ENCODE measurements at places on chromosomes 4 and X.

- DNase-seq: no peak
Observed at GRCh38 chrX:125248931-125249330, 70.7 kb upstream of the TEX13C start.

DNA sequence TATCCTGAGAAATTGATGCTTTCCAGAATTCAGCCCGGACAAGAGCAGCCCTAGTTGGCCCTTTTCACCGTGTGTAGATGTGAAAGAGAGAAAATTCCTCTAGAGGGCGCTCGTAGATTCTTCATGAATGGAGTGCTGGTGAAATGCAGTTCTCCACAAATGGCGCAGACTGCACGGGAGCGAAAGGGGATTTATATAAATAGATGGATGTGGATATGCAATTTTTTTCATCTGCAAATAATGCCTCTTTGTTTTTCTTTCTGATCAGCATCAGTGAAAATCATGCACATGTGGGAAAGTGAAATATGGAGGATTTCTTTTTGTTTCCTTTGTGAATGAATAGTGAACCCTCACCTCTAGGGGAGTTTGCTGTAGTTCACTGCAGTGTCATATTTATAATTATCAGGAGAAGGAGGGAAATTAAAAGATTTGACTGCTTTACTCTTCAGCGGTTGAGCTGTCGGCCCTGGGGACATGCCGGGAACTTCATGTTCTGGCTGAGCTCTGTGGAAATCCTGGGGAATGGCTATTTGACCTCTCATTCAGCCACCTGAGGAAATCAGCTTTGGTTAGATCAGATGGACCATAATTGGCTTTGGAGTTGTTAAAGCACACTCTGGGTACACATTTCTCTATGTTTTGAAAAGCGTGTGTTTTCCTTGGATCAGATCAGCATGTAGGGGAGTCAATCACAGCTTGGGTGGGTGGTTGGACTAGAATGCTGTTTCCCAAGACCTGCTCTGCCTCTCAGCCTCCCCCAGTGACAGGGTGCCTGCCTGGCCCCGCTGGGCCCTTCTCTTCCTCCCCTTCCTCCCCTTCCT lies 115.0 kb upstream of the SHISA3 start:
- peak; percentile 85 for DNase-seq

DNA sequence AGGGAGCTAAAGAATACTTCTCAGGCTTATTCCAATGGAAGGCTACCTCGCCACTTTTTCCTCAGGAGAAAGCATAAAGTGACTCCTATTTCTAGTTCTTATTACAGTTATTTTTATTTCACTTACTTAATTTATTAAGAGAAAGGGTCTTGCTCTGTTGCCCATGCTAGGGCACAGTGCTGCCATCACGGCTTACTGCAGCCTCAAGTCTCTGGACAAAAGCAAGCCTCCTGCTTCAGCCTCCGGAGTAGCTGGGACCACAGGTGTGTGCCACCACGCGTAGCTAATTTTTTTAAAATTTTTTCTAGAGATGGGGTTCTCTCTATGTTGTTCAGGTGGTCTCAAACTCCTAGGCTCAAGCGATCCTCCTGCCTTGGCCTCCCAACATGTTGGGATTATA lies 36.0 kb upstream of the CHRNA9 start:
- DNase-seq: no peak

DNA sequence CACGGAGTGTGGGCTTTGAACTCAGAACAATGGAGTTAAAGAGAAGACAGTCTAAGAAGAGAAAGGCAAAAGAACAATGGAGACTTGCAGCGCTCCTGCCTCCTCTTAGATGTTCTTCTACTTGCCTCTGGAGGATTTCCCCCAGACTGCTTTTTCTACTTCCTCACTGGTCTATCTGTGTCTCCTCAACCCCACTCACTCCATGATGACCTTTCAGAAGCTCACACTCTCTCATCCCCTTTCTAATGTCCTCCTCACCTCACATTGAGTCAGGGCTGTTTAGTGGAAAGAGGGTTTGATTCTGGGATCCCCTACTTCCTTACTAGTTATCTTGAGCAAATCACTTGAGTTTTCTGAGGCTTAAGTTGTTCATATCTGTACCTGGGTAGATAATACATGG lies 12.2 kb upstream of the HERC6 start:
- DNase-seq: no peak

GRCh38 chrX:4710618-4711433 lies 997.4 kb upstream of the PRKX start:
- DNase-seq: no peak

DNA sequence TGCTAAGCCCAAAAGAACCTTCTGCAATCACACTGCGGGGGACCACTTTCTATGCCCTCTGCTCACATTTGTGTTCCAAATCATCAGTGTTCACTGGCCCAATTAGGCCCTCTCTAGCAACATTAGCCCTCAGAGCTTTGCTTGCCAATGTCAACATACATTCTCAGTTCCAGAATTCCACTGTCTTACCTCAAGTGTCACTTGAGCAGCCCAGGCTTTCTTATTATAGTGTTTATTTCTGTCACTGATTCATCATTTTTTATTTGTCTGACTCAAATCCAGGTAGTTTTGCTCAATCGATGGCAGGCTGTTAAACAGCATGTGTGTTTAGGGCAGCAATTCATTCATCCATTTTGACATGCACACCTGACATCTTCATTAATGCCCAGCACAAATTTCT lies 291.2 kb downstream of the TEX13A start:
- DNase-seq: no peak

GRCh38 chr4:185567381-185568376 lies 32.4 kb upstream of the PDLIM3 start:
- no peak for DNase-seq

GRCh38 chr4:72484981-72485380 lies 84.0 kb downstream of the ADAMTS3 start:
- no peak for DNase-seq

DNA sequence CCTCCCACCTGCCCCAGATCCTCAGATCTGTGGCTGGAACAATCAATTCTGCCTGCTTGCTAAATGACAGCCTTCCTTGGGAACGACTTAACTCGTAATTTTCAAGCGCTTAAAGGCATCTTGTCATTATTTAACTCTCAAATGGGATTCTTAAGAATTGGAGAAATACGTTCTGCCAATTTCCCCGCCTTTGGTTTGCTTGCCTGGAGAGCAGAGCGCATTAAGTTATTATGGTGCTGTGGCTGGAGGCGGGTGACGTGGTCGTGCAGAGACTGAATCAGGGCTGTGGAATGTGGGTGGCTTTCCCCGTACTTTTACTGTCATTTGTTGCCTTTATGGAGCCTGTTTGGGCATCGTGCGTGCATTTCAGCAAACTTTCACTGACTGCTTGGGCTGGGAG lies 78.9 kb upstream of the PSAPL1 start:
- DNase-seq: no peak

DNA sequence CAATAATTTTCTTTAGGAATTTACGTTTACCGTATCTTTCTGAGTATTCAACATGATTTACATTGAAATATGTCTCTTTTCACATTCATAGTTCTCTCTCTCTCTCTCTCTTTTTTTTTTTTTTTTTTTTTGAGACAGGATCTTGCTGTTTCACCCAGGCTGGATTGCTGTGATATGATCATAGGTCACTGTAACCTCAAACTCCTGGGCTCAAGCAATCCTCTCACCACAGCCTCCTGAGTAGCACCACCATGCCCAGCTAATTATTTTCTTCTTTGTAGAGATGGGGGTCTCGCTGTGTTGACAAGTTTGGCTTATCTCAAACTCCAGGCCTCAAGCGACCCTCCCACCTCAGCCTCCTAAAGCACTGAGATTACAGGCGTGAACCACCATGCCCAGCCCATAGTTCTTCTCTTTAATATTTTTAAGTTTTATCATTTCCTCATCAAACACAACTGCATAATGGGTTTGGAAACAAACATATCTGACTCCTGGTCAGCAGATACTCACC lies 9.8 kb downstream of the SRP72 start:
- no peak for DNase-seq

GRCh38 chr4:102598762-102599374 lies 97.7 kb downstream of the NFKB1 start:
- DNase-seq: no peak

GRCh38 chr4:185128272-185129119 lies 14.6 kb upstream of the SLC25A4 start:
- peak; percentile 31 for DNase-seq

- DNase-seq: no peak
Observed at GRCh38 chr4:37884855-37885487, 5.9 kb upstream of the TBC1D1 start.

- DNase-seq: no peak
Observed at GRCh38 chrX:20595928-20596575, 329.3 kb upstream of the RPS6KA3 start.

GRCh38 chr4:181792641-181793040 lies 450.6 kb upstream of the TENM3 start:
- DNase-seq: no peak

DNA sequence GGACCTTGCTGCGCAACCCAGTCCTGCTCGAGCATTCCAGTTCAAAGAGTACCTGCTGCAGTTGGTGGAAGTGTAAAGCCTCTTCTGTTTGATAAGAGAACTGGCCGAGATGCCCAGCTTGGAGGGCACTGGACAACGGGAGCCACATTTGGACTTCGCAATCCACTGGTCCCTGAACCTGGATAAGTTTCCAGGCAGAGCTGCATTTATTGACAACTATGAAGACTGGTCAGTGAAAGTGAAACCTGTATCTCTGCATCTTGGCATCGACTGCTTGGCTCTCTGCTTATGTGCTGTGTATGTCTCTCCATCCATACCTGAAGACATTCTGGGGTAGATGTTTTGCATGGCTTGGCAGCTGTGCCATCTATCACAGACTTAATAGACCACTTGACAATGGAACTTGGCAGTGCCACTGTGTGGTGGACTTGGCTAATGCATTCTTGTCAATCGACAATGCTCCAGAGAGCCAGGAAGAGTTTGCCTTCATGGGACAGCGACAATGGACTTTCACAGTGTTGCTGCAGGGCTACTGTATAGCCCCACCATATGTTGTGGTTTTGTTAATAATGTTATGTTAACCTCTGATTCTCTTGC lies 43.5 kb upstream of the ZBTB33 start:
- DNase-seq: peak; percentile 18

DNA sequence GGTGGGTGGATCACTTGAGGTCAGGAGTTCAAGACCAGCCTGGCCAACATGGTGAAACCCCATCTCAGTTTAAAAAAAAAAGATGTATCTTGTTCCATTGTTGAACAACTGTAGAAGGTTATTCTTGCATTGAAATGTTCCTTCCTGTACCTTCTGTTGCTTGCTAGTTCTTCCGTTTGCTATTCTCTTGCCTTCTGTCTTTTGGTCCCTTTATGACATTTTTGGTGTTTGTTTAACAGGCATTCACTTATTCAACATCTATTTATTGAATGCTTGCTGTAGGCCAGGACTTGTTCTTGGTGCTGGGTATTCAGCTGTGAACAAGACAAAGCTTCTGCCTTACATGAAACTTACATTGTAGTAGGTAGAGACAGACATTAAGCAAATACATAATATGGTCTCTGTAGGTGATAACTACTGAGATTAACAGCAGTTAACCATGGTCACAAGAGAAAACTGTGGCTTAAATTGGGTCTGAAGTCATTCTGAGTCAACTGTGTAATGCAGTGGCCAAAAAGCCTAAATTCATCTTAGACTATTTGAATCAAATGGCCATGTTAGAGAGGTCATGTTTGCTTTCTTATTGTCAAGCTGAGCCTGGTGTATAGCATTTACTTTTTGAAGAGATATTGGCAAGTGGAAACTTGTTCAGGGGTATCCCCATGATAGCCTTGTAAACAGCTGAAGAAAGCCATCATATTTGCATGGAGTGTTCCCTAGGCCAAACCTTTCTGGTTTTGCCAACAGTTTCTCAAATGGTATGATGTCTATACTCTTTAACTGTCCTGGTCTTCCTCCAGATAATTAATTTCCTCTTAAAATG lies 35.6 kb downstream of the GAB1 start:
- DNase-seq: no peak

GRCh38 chr4:80790152-80790551 lies 240.4 kb upstream of the BMP3 start:
- no peak for DNase-seq

DNA sequence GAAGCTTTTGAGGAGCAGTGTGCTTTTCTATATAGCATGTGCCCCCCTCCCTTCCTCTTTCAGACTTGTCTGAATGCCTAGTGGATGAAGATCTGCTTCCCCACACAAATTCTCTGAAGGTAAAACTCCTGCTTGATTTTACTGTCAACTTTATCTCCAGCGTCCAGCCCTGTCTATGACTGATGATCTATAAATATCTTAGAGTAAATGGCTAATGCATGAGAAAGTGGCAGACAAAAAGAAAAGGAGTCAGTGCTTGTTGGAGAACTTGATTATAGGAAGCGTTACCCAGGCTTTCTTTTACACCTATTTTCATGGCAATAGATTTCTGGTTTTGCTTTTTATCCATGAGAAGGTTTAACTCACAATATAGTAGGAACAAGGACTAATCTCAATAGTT lies 168.3 kb upstream of the HS3ST1 start:
- no peak for DNase-seq

DNA sequence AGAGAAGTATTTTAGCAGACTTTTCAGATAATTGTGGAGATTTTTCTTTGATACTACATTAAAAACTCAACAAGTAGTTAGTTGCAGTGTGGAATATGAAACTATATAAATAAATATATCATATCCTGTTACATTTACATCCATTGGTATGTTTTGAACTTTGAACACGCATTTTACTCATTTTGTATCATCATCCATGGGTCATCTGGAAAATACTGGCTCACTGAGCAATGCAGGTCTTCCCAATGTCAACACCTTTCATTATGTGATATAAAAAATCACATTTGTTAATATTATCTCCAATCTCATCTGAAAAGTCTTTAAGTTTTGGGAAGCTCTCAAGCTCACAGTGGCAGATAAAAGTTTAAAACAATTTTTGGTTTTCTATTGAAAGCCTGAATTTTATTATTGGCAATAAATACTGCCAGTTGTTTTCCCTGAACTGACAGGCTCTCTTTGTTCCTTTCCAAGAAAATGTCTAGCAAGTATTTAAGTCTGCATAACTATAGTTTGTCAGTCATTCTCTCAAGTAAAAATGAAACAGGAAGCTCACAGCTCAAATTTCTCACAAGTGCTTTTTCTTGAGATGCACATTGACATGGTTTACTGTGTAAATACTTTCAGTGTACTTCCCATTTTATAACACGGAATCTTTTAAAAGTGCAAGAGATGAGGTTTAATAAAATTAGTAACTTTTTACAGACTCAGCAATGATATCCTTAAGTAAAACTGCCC lies 183.5 kb upstream of the GPC4 start:
- no peak for DNase-seq

GRCh38 chr4:26397086-26397485 lies 76.3 kb downstream of the RBPJ start:
- no peak for DNase-seq

- no peak for DNase-seq
Observed at GRCh38 chrX:40434947-40435346, 145.8 kb upstream of the ATP6AP2 start.

DNA sequence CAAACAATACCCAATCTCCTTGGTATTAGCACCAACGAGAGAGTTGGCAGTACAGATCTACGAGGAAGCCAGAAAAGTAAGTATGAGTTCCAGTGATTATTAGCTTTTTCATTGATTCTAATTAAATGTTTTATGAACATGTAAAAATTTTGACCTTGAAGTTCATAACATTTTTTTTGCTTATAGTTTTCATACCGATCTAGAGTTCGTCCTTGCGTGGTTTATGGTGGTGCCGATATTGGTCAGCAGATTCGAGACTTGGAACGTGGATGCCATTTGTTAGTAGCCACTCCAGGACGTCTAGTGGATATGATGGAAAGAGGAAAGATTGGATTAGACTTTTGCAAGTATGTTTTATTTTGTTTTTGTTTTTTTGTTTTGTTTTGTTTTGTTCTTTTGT lies 10.1 kb downstream of the DDX3X start:
- DNase-seq: no peak

GRCh38 chrX:9855561-9856283 lies 69.5 kb downstream of the SHROOM2 start:
- DNase-seq: no peak

- no peak for DNase-seq
Observed at GRCh38 chrX:45803383-45803921, 602.8 kb upstream of the DIPK2B start.

All from NCI-H524 (cell line).